NK-92 treated with Interleukin-12 subunit alpha and Interleukin-12 subunit beta, amount 100 ng/mL, for 24 hours (cell line): ENCODE measurements at places on chromosomes 6 and 20.

- DNase-seq, result no peak
Measured at GRCh38 chr6:89050697-89051096, 29.9 kb upstream of the PNRC1 start.

GRCh38 chr20:46823753-46824152, 70.9 kb upstream of the EYA2 start:
- DNase-seq, result no peak

- DNase-seq, result no peak
Measured at GRCh38 chr6:21321531-21321930, 272.0 kb upstream of the SOX4 start.

DNA sequence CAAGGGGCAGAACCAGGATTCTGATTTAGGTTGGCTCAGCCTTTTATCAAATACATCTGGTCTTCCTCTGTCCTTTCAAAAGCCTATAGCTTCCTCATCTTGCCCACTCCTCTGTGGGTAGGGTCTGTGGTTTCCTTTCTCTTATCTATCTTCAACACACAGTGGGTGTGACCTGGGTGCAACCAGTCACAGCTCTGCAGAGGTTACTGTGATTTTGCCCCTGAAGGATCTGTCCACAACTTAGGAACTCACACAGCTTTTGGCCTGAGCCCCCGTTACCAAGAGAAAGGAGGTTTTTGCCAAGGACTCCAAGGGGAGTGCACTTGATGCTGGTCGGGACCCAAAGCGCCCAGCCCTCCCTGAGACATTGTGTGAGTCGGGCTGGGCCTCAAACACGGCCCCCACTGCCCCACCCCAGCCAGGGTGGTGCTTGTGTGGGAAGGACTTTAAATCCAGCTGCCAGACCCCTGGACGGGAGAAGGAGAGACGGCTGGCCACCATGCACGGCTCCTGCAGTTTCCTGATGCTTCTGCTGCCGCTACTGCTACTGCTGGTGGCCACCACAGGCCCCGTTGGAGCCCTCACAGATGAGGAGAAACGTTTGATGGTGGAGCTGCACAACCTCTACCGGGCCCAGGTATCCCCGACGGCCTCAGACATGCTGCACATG, at the start of gene PI16:
Gene PI16 (plus strand): TSS at position 477 of the 670 bp plus-strand sequence. CDS start 23 bp downstream, at position 500.
- no peak for DNase-seq

GRCh38 chr20:63309261-63310071, 16.5 kb downstream of the COL20A1 start:
- DNase-seq, result no peak

DNA sequence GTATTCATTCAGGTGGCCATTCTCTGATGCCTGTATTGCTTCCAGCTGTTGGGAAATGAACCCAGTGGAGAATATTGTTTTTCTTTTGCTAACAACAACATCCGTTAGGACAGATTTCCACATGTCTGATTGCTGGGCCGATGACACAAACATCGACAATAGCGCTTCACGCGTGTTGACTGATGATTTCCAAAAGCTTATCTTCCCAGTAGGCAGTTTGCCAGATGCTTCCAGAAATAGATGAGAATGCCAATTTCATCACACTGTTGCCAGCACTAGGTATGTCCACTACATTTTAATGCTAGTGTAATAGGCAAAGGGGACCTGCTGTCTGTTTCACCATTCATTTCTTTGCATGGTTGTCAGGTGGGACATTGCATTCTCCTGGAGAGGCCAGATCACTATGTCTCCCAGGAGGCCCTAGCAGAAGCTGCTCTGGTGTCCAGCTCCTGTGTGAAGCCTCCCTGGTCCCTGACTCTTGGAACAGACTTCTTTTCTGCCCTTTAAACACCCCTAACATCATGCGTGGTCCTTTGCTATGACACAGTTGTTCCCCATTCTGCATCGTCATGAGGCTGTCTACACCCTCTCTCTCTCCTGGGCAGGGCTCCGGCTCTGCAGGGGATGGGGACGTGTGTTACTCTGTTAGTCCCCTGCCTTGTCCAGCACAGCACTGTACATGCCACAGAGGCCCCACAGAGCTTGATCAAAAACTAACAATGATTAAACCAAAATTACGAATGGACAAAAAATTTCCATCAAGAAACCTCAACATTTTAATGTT, 181.6 kb downstream of the CDH26 start:
- DNase-seq, result no peak

- DNase-seq, result no peak
Measured at GRCh38 chr6:109301418-109301817, 80.8 kb downstream of the CD164 start.

- peak; percentile 38 for DNase-seq
Measured at GRCh38 chr20:62321521-62321948, 18.7 kb downstream of the ADRM1 start.

DNA sequence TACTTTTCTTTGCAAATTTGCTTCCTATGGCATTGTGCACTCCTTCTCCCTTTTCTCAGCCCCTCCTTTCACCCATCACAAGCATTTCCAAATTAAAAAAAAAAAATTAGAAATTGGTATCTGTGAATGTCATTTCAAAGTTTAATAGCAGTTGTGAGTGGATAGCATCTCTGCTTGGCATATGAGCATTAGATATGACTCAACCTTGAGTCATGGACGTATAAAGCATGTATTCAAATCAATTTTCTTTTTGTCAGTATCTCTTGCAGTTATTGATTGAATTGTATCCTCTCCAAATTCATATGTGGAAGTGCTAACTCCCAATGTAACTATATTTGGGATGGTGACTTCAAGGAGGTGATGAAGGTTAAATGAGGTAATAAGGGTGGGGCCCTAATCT, 60.1 kb upstream of the MAP3K7 start:
- DNase-seq, result no peak

DNA sequence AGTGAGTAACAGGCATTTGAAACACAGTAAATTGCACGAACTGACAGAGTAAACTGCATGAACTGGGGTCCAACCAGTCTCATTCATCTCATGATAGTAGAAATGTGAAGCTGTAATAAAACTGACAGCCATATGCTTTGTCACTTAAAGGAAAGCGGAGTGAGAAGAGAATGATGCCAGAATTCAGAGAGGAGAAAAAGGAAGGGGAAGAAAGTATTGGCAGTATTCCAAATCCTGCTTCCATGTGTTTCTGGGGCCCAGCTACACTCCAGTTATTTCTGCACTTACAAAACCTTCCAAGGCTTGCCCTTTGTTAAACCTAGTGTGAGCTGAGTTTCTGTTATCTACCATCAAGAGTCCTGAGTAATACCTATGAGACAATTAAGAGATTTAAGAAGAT, 17.2 kb downstream of the SNX14 start:
- no peak for DNase-seq

GRCh38 chr6:156689656-156690055, 87.5 kb upstream of the ARID1B start:
- no peak for DNase-seq

DNA sequence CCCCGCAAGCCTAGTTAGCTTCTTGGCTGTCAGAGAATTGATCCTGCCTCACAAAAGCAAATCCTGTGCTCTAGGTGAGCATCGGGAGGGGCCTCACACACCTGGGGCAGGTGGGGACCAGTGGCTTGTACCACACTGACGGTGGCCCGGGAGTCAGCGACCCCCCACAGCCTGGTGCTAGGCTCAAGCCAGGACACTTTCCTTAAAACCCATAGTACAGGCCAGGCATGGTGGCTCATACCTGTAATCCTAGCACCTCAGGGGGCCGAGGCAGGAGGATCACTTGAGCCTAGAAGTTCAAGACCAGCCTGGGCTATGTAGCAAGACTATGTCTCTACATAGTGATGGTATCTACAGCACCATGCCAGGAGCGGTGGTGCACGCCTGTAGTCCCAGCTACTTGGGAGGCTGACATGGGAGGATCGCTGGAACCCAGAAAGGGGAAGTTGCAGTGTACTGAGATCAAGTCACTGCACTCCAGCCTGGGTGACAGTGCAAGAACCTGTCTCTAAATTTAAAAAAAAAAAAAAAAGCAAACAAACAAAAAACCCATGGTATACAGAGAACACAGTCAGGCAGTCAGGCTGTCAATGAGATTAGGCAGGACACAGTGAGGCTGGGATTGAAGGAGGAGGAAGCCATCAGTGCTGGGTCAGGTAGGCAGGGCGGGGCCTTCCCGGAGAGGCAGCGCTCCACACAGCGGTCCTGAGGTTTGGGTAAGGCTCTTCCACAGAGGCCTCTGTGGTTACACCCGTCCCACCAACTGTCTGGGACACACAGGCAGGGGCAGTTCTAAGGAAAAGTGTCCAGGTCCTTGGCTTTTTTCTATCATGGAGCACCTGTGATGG, 41.3 kb downstream of the SYNJ2 start:
- DNase-seq, result no peak

- DNase-seq, result no peak
Measured at GRCh38 chr6:32110632-32111031, 1.5 kb upstream of the TNXB start.

- no peak for DNase-seq
Measured at GRCh38 chr20:50426866-50427718, 83.1 kb upstream of the PTPN1 start.

DNA sequence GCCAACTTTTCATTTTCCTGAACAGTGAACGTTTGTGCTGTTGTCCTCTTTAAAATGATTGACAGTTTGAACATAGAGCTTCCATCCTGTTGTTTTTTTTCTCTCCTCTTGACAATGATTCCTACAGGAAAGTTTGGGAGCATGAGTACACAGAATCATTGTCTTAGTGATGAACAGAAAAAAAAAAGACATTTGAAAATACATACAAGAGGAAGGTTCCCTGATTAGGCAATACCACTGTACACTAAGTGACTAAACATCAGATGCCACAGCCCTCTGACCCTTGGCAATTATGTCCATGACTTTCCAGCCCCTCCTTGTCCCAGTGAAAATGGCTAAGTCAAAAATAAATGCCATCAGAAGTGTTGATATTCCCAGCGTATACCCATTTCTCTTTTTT, 71.5 kb downstream of the RTN4IP1 start:
- DNase-seq, result no peak

DNA sequence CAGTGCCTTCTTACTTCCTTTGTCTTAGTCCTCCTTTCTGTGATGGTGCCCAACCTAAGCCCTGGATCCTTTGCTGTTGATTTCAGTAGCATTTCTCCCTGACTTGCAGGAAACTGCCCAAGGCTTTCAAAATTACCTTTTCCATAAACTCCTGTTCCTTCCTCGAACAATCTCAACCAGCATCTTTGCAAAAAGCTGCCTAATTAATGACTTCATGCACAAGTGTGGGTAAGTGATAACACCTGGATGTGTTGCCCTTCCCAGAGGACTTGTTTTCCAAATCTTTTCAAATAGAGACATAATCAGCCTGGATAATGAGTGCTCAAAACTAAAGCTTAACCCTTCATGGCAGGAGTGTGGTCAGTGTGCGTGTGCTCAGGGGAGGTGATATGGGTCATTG, 118.0 kb downstream of the PCSK2 start:
- no peak for DNase-seq

- DNase-seq, result no peak
Measured at GRCh38 chr6:125983246-125983945, 2.9 kb upstream of the TRMT11 start.

DNA sequence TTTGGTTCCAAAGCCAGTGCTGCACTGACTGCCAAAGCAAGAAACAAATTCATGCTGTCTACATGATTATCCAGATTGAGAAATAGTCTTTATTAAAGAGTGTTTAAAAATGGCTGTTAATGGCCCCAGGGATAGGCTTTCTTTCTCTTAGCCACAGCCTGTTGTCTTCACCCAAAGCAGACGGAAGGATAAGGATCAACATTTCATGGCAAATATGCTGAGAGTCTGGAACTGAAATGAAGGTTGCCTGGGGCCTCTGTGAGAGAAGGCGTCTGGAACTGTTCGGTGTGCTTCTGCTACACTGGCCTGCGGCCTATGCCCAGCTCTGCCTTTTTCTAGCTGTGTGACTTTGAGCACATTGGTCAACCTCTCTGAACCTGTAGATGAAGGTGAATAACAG, 373.0 kb upstream of the ZFP64 start:
- no peak for DNase-seq

- no peak for DNase-seq
Measured at GRCh38 chr6:353642-354614, 37.6 kb upstream of the IRF4 start.

DNA sequence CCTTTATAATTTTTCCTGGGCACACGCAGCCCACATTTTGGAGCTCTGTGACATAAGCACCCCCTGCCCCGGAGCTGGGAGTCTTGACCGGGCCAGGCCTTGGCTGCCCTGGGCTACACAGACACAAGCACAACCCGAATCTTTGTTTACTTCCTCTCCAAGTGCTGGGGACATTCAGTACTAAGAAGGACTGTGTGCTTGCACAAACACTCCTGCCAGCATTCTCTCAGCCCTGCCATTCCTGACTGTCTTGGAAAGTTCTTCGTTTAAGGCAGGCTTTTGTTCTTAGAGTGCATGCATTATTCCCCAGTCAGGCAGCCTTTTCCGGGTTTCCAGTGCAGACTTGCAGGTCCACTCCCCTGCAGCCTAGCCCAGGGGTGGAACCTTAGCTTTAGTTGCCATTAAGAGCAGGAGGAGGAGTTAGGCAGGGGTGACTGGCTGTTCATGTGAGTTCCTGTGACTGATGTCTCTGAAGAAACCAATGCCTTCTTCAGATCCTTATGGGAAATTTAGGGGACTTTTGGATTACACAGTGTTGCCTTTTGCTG, 28.6 kb downstream of the FOXO3 start:
- DNase-seq, result no peak

DNA sequence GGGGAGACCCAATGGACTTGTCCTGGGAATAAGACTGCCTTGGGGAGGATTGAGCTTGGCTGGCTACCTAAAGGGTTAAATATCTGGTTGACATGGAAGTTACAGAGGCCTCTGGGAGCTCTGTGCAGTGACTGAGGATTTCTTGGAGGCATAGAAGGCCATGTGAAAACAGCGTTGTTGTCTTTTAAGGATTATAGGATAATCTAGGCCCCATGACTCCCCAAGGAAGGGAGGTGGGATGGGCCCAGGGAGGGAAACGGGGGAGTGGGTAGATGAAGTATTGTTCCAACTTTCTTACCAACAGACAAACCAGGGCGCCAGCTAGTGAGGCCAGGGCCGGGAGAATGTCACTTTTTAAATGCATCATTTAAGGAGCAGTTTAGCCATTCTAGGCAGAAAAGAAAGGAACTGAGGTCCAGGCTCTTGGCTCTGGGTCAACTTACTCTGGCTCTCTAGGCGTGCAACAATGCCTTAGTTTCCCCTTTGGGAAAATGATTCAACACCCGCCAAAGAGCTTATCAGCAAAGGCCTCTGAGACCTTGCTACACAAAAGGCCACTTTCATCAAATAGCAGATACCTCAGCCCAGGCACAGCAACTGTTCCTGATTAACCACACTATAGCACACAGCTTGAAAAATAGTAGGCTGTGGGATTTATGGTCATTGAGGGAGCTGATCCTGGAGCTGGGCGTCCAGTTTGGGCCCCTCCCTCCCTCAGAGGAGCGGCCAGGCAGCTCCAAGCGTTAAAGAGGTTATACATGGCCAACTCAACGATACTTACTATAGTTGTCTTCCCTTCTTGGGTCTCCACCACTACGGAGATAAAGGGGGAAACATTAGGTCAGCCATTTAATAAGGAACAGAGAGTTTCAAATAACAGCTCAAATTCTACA, 7.0 kb downstream of the MRPS18A start:
- no peak for DNase-seq

DNA sequence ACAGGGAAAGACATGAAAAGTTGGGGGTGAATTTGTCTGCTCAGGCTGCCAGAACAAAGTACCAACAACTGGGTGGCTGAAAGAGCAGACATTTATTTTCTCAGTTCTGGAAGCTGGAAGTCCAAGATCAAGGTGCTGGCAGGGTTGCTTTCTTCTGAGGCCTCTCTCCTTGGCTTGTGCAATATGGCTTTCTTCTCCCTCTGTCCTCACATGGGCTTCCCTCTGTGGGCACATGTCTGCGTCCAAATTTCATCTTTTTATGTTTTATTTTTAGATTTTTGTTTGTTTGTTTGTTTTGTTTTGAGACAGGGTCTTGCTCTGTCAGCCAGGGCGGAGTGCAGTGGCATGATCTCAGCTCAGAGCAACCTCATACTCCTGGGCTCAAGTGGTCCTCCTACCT, 6.2 kb upstream of the SYNJ2 start:
- DNase-seq, result no peak
